ENCODE measurements at places on chromosomes 4 and X.
A peak's percentile ranks its signal among the peaks of the same experiment; 100 is the strongest.

DNA sequence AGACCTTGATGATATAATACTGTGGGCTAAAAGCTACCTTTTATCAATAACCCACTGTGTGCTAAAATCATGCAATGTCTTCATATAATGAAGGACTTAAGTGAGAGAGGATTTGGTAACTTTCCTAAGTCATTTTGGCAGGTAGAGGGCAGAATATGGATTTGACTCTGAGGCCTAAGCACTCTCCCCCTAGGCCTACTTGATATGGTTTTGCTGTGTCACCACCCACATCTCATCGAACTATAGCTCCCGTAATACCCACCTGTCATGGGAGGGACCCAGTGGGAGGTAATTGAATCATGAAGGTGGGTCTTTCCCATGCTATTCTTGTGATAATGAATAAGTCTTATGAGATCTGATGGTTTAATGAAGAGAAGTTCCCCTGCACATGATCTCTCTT lies 229.7 kb downstream of the GBA3 start:
- DNase-seq = no peak

DNA sequence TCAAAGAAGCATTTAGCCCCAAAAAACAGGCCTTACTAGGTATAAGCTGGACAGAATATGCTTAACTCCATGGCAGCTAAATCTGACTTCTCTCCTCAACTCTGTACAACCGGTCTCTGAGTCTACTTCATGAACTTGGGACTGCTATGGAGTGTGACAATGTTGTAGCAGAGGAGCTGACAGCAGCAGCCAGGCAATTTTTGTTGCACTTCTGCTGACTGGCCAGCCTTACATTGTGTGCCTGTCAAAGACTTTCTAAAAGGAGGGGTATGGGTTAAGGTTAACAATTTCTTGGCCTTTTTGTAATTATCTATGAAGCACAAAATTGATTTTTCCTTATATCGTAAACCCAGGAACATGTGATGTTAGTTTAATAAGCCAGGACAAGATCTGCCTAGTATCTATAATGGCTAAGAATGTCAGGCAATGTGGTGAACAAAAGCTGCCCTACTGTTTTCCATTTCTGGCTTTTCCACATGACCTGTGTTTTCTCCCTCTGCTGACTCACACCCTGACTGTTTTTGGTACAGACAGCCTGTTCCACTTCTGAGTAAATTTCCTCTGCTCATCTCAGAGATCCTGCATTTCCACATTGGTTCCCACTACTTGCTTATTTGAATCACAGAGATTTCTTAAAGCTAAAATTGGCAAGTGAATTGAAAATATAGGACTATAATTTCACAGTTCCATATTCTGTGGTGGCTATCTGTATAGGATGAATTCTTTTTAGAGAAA lies 9.3 kb downstream of the NOX1 start:
- DNase-seq = no peak

- no peak for DNase-seq
These were observed 124.2 kb downstream of the C4orf51 start for GRCh38 chr4:145804116-145804515.

DNA sequence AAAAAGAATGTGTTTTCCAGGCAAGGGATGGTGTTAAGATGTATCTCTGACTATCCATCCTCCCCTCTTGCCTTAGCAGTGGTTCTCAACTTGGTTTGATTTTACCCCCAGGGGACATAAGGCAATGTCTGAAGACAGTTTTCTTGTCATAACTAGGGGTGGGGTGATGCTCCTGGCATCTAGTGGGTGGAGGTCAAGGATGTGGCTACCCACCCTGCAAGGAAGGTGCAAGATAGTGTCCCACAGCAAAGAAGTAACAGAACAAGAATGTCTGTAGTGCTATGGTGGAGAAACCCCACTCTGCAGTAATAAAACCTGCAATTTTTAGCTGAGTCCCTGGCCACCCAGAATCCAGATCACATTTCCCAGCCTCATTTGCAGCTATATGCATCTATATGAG lies 81.2 kb upstream of the TBL1X start:
- no peak for DNase-seq

DNA sequence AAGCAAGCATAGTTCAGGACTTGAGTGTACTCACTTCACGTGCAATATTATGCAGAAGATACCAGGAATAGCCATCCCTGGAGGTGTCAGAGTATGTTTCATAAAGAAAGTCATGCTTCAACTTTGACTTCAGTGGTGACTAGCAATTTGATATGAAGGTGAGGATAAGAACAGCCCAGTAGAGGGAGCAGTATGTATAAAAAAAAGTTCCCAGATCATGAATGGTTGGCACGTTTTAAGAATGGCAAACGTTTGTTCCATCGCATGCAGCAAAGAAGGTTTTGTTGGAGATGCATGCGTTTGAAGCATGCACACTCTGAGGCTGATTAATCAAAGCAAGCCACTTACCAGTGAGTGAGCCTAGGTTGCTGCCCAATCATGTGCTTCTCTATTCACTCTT lies 33.5 kb upstream of the SLITRK4 start:
- no peak for DNase-seq

GRCh38 chr4:27278615-27279375 lies 418.2 kb downstream of the STIM2 start:
- no peak for DNase-seq

DNA sequence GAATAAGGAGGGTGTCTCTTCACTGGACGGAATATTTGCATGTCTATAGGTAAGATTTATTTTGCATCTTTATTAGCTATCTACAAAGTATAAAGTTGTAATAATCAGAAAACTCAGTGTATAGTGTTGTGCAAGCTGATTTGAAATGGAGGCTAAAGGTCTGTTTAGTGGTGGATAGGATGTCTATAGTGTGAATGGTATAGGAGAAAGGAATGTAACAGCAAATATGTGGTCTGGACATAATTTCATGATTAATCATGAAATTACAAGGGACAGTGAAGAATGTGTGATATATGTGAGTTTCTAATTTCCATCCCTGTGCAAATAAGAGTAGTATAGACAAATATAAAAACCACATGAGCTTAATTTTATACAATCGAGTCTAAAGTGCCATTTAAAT lies 79.3 kb upstream of the CAMK2D start:
- DNase-seq = no peak

DNA sequence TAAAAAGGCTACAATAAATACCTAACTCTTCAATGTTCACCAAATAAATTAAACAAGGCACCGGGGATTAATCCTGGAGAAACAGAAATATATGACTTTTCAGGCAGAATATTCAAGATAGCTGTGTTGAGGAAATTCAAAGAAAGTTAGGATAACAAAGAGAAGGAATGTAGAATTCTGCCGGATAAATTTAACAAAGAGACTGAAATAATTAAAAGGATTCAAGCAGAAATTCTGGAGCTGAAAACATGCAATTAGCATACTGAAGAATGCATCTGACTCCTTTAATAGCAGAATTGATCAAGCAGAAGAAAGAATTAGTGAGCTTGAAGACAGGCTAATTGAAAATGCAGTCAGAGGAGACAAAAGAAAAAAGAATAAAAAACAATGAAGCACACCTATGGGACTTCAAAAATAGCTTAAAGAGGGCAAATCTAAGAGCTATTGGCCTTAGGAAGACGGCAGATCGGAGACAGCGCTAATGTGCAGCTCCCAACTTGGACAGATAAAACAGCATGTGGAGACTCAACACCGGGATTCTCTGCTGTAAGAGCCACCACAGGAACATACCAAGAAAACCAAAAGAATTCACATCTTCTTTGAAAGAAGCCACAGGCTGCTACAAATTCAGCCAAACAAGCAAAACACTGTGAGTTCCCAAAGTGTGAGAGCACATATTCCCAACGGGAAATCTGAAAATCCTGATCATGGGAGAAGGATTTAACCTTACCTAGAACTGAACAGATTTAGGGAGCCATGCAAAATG lies 1290.9 kb downstream of the PCDH18 start:
- DNase-seq = no peak

- DNase-seq = no peak
These were observed 25.7 kb upstream of the TRPC3 start for GRCh38 chr4:121977251-121978171.

DNA sequence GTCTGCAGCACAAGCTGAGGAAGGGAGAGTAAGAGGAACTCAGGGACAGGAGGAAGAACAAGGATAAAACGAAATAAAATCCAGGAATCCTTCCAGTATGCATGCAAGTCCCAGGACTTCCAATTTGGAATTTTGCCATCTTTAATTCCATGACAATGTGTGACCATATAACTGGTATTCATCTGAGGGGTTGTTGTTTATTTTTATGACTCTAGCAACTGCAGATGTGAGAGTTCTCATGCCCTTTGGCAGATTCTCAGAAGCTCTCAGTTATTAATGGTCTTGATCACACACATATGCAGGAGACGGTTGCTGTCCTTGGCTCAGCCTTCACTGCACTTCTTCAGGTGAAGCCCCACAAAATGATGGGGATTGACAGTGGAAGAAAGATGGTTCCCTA lies 148.2 kb downstream of the SMIM20 start:
- no peak for DNase-seq

- peak; percentile 40 for DNase-seq
These were observed 543 bp downstream of the NFXL1 start for GRCh38 chr4:47913861-47914219.

GRCh38 chr4:89306486-89307177 lies 968 bp downstream of the GPRIN3 start:
- peak; percentile 22 for DNase-seq

- DNase-seq = no peak
These were observed 180.7 kb downstream of the DHRSX start for GRCh38 chrX:2320089-2320488.
